Astrocyte (in vitro differentiated cells and primary cell): ENCODE measurements at places on chromosomes 1 and 21. TPM values are rescaled to one million over a fixed set of nuclear protein-coding genes. Genes with fewer than 3 reads are reported as not detected.

- no peak overlapping the region for H3K27ac ChIP-seq
- no peak overlapping the region for H3K4me3 ChIP-seq
- peaks cover 14% of the 10 kb centered on the region for H3K36me3 ChIP-seq
- H3K27me3 ChIP-seq: no peaks in the 10 kb centered on the region
Observed at GRCh38 chr1:19366599-19367536, 54.7 kb downstream of the SLC66A1 start.

- peak; percentile 78 for DNase-seq
- no peak overlapping the region for H3K4me3 ChIP-seq
- H3K4me1 ChIP-seq: peaks cover 10% of the 10 kb centered on the region
- H3K27ac ChIP-seq: peak overlapping the region; percentile 37
- no peaks in the 10 kb centered on the region for H3K27me3 ChIP-seq
Observed at GRCh38 chr1:96538111-96538641, 183.4 kb upstream of the PTBP2 start.

GRCh38 chr1:201007481-201007880 is 16.0 kb downstream of the KIF21B start:
- H3K4me3 ChIP-seq: no peak overlapping the region
- no peak for DNase-seq
- no peak overlapping the region for H3K27ac ChIP-seq
- H3K4me1 ChIP-seq: no peaks in the 10 kb centered on the region
- H3K36me3 ChIP-seq: peaks cover 3% of the 10 kb centered on the region

The HSPB7 gene
- 0.45 and 0.55 TPM in 2 replicates for total RNA-seq

DNA sequence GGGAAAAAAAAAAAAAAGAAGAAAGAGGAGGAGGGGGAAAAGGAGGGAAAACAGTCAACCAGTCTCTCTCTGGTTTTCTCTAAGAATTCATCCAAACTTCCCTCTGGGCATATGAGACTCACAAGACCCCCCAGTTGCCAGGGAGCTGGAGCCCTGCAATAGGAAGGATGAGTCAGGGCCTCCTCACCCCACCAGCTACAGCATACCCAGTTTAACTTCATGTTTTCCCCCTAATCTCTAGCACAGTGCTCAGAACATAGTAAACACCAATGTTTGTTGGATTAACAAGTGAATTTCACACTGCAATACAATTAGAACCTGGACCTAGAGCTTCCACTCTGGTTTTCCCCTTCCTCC is 7.8 kb downstream of the F11R start:
- H3K4me1 ChIP-seq: no peaks in the 10 kb centered on the region
- no peaks in the 10 kb centered on the region for H3K27me3 ChIP-seq
- DNase-seq: no peak
- H3K27ac ChIP-seq: no peak overlapping the region
